ENCODE measurements at places on chromosomes 7 and 10. TPM values are rescaled to one million over a fixed set of nuclear protein-coding genes. Genes with fewer than 3 reads are reported as not detected.

GRCh38 chr10:87068281-87068680 is 26.4 kb downstream of the GLUD1 start:
- no peak for DNase-seq

GRCh38 chr10:104867966-104868598 is 227.0 kb downstream of the SORCS3 start:
- DNase-seq: no peak

The GNAI1 gene
- polyA plus RNA-seq: 121 TPM

The TAS2R41 gene
- not detected for polyA plus RNA-seq

The TMEM130 gene
- polyA plus RNA-seq: 0.33 TPM

- no peak for DNase-seq
Observed at GRCh38 chr10:106387063-106387462, 777.4 kb downstream of the SORCS1 start.

The NUPR2 gene
- 3.5 TPM for polyA plus RNA-seq

The LIPJ gene
- polyA plus RNA-seq: 0.31 TPM

- peak; percentile 70 for DNase-seq
Observed at GRCh38 chr7:74505471-74506324, 52.0 kb downstream of the GTF2IRD1 start.

- DNase-seq: no peak
Observed at GRCh38 chr10:126592901-126593300, 77.6 kb downstream of the C10orf90 start.

- DNase-seq: peak; percentile 84
Observed at GRCh38 chr7:30764030-30764975, 6.9 kb upstream of the MINDY4 start.

The TDRD1 gene
- 0.18 TPM for polyA plus RNA-seq

- DNase-seq: no peak
Observed at GRCh38 chr10:20075713-20076112, 259.5 kb downstream of the PLXDC2 start.

GRCh38 chr7:11332865-11333228 is 359.2 kb downstream of the PHF14 start:
- no peak for DNase-seq

GRCh38 chr10:72034040-72034499 is 54.3 kb downstream of the SPOCK2 start:
- no peak for DNase-seq

GRCh38 chr10:11444155-11444530 is 167.3 kb downstream of the USP6NL start:
- no peak for DNase-seq

DNA sequence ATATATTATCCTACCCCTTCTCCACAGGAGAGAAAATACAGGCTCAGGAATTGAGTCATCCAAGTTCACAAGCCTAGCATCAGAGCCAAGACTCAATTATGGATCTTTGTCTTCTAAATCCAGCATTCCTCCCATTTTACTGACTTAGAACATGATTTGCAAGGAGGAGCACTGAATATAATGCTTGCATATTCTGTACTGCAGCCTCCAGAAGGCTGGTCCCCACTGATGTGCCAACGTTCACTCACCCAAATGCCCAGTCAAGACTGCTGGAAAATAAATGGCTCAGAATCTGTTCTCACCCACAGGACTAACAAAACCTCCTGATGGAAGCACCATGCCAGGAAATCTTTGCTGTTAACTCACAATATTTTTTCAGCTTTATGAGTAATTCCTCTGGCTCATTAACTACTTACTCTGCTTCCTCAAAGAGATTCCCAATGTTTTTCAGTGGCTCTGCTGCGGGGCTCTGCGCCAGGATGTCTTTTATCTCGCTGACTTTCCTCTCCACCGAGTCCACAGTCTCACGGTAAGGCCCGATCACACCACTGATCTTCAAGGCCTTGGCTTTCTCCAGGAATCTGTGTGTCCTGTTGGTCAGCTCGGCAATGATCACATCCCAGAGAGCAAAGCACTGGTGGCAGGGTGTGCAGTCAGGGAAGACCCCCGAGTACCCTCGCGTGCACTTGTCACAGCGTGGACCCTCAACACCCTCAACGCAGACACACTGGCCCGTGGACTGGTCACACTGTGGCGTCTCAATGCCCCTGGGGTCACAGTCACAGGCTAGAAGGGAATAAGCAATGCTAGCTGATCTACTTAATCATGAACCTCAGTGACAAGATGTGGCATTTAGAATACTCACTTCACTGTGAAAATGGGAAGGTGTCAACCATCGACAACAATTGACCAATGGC is 48.8 kb downstream of the DLD start:
- DNase-seq: no peak

GRCh38 chr10:72753760-72754231 is 61.9 kb downstream of the MCU start:
- no peak for DNase-seq

- no peak for DNase-seq
Observed at GRCh38 chr7:100211342-100211780, 8.4 kb upstream of the PVRIG start.

- no peak for DNase-seq
Observed at GRCh38 chr10:102962267-102962666, 44.2 kb downstream of the CNNM2 start.

GRCh38 chr7:146528581-146528980 is 412.0 kb downstream of the CNTNAP2 start:
- no peak for DNase-seq

- DNase-seq: no peak
Observed at GRCh38 chr10:27986821-27987220, 12.1 kb downstream of the ODAD2 start.

DNA sequence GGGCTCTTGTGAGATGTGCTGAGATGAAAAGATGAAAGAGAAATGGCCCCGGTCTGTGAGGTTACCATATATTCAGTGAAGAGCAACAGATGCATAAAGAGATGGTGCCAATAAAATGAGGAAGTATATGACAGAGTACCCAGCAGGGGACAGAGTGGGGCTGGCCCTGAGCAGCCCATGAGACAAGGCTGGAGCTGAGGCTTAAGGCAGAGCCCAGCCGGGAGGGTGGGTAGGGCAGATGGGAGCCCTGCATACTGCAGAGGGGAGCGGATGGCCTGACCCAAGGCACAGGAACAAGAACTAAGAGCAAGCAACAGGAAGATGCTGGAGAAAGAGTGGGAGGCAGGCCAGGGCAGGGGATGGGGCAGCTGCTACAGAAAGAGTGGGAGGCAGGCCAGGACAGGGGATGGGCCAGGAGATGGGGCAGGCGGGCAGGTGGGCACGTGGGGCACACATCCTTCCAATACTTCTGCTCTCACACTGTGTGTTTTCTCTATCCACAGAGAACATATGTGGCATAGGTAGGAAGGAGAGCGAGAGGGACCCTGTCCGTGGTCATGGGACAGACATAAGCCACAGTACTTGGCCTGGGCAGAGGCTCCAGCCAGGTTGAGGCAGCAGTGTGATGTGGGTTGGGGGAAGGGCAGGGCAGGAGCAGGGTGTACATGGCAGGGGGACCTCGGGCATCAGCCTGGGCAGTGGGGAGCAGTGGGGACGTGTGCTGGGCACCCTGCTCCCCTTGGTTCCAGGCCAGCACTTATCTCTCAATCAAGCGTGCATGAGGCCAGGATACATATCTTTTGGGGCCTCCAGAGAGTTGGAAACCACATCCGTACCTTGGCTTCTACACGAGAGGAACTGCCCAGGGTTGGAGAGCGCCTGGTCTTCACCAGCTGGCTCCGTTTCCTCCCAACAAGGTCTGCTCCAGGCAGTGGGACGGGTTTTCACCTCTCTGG is 91.6 kb upstream of the IKZF1 start:
- no peak for DNase-seq

The TFEC gene
- 1.3 TPM for polyA plus RNA-seq

- DNase-seq: no peak
Observed at GRCh38 chr7:120916121-120916520, 34.5 kb upstream of the ING3 start.

GRCh38 chr7:17299483-17299991 is 1.1 kb downstream of the AHR start:
- DNase-seq: no peak

All from right lung (tissue), 10 donors.